ENCODE measurements at places on chromosomes 1 and 21.

GRCh38 chr1:41838266-41838665, 80.5 kb downstream of the HIVEP3 start:
- no peak for DNase-seq

GRCh38 chr1:94614168-94614815, 72.7 kb upstream of the F3 start:
- DNase-seq = no peak

- DNase-seq = no peak
Observed at GRCh38 chr21:44552681-44553080, 1.4 kb upstream of the KRTAP10-2 start.

DNA sequence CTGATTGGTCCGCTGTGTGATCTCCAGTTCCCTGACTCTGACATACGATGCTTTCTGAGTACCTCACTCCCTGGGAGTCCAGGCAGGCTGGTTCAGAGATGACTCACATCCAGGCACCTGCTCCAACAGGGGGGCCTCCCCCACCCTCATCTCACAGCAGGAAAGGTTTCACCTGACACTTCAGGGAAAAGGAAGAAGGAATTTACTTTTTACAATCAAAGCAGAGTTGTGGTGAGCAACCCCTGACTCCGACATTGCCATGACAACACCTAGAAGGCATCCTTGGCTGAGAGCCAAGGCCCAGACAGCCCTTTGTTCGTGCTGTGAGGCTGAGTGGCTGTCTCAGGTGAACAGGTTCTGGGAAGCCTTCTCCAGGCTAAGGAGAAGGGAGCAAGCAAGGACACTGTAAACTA, 164.6 kb upstream of the GJB5 start:
- DNase-seq = no peak

- DNase-seq = peak; percentile 28
Observed at GRCh38 chr1:202144402-202145067, at the start of gene ARL8A. Gene ARL8A, minus strand, starts transcription at chr1:202144737. Its CDS starts 165 bp downstream, at chr1:202144572.

GRCh38 chr1:201982623-201983379, at the start of gene RNPEP:
Gene RNPEP, plus strand, starts transcription at chr1:201982648. Its CDS starts 19 bp downstream, at chr1:201982667.
- DNase-seq = peak; percentile 81

DNA sequence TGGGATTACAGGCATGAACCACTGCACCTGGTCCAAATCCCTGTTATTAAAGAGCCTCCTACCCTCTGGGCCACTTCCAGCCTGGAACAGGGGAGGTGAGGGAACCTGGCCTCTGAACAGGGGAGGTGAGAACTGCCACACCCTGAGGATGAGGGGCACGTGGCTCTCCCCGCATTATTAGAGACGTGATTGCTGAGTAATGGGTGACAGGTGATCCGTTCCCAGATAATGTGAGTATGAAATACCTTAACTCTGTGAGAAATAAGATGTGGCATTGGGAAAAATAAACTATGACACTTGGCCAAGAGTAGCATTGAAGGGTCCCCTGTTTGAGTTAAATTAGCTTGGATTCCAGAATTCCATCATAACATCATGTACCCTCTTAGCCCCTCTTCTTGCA, 13.6 kb upstream of the SLC25A34 start:
- no peak for DNase-seq

DNA sequence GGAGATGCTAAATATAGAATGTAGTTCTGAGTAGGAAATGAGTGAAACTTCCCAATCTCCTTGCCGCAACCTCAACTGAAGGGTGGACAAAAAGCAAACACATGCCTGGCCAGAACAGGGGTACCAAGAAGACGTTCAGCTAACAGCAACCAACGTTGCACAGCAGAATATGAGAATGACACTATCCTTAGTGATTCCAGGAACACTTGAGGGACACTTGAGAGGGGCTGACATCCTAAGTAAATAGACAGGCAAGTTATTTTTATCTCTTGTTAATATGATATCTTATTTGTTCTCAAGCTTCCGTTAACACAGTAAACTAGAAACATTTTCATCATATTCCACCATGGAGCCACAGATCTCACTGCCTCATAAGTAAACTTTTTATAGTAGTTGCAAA, 908 bp downstream of the KRTAP19-1 start:
- DNase-seq = no peak

DNA sequence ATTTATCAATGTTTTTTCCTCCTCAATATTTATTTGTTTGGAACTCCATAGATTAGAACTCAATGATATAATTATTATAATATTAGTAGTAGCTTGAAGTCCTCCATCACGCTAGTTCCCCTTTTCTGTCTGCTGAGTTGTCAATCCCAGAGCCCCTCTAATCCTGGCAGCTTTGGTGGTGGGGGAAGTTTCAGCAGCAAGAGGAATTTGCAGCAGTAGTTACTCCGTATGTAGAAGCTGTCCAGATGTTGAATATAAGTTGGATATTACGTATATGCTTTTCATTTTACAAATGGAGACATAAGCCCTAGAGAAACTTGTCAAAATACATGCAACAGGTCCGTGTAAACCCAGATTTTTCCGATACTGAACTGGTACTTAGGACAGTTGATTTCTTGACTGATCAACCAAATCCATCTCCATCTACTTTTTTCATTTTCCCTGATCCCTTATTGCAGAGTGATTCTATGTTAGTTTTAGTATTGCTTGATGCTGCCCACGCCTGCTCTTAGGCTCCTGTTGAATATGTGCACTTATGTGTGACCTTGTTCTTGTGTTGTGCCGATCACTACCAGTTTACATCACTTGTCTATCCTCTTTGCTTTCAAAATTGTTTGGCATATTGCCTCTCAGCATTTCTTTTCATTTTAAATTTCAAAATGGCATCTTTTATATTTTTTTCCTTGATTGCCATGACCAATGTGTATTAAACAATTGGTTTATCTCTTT, 28.1 kb downstream of the SMAP2 start:
- no peak for DNase-seq

DNA sequence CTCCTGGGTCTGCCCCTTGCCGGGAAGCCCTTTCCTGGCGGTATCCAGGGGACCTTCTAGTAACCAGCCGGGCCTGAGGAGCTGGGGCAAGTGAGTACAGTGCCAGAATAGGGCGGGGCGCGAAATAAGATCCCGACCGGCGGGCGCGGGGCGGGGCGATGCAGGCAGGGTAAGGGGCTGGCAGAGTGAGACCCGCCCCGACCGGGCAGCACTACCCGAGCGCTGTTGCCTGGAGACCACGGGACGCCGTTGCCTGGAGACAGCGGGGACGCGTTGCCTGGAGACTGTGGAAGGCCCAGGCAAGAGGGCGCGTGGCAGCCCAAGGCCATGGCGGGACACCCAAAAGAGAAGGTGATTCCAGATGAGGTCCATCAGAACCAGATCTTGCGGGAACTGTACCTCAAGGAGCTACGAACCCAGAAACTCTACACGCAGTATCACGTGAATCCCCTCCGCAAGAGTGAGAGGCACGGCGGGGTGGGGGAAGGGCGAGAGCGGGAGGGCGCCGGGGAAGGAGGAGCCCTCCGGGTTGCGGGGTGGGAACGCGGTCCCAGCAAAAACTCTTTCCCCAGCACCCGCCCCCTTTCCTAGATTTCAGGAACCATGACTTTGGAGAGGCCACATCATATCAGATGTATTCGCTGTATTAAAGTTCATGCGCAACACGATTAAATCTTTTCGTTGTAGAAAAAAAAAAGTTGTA, 24.3 kb downstream of the EBNA1BP2 start:
- peak; percentile 79 for DNase-seq

DNA sequence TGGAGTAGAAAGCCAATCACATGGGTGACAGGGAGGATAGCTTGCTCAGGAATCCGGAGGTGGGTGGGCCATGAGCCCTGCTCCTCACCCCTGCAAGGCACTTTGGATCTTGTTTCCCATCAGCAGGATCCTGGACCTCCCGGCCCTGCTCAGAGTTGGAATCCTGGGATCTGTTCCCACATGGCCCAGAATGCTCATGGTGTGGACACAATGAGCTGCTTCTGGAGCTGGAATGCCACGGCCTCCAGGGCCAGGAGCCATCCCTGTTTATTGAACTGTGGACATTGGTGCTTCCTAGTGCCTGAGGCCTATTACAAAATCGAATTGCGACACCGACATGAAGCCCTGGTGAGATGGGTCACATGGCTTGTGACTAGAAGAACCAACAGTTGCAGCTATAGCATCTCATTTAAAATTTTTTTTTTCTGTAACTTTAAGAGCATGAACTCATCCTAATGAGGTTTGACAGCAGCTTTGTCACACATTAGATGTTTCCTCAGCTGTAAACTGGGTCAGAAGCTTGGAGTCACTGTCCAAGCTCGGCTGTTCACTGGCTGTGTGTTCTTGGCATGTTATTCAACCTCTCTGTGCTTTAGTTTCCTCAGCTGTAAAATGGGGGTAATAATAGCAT, 40.4 kb upstream of the GOLT1A start:
- peak; percentile 88 for DNase-seq

DNA sequence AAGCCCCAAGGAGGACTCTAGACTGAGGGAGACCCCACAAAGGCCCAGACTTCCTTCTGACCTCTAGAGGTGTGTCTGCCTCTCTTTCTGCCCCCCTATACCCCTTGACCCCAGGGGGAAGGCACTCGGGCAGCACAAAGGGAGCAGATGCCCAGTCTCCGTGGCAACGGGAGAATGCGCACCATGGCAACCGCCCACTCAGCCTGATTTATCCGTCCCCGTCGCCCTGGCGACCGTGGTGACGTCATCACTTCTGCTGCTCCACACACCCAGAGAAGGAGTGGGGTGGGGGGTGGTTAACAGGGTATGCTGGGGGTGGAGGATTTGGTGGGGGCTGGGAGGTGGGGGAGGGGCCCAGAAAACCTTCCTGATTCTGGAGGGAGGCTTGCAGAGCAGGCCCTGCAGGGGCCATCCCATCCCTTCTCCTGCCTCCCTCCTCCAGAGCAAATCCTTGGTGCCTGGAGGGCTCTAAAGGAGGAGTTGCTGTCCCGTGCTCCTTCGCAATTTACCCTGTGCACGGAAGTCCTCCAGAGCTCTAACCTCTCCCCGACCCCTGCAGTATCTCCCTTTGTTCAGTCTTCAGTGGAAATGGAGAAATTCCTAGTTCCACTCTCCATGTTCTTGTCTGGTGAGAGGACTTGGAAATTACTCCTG, 6.3 kb downstream of the CELF3 start:
- no peak for DNase-seq

Data from fibroblast of villous mesenchyme (primary cell).